ENCODE measurements at places on chromosomes 1 and 21.

DNA sequence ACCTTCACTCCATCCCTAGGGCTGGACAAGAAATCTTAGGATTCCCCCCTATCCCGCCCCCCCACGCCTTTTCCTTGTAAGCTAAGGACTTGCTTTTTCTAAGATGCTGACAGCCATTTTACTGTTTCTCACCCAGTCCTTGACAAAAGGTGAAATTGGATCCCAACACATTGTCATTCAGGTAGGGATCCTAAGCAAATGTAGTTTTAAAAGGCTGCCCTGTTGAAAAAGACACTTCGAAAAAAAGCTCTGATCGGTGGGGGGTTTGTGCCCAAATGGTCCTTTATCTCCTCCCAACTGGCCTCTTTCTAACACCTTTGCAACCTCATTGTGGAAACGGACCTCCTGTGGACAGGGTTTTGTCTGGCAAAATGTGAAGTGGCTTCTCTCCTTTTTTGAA lies 2.9 kb downstream of the CACHD1 start:
- no peak for DNase-seq

DNA sequence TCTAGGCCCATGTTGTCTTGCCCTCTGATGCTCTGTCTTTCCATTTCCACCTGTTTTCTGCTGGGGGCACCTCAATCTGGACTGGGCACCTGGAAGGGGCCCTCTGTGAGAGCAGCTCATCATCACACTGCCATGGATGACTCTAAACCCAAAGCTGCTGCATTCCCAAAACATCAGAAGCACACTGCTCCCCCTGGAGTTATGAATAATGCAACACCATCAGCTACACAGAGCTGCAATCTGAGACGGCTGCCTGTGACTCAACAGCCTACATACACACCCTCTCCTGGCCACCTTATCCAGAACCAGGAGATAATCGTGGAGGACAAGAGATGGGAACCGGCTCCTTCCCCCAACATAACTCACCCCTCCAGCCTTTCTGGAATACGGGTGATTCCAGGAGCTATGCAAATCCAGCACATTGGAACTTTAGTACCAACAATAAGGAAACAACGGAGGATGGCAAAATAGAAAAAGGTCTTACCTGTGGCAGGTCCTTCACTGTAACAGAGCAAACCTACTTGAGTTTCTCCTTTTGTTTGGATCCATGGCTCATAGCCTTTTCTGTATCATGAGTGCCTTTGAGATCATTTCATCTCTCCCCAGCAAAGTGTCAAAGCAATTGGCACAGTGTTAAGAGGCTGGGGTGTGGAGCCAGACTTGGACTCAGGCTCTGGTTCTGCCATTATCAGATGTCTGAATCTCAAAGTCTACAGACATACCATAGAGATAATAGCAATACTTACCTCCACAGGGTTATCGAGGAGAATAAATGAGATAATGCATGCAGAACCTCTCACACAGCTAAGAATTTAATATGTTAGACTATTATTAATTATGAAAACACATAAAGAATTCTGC lies 29.3 kb downstream of the AK2 start:
- no peak for DNase-seq

DNA sequence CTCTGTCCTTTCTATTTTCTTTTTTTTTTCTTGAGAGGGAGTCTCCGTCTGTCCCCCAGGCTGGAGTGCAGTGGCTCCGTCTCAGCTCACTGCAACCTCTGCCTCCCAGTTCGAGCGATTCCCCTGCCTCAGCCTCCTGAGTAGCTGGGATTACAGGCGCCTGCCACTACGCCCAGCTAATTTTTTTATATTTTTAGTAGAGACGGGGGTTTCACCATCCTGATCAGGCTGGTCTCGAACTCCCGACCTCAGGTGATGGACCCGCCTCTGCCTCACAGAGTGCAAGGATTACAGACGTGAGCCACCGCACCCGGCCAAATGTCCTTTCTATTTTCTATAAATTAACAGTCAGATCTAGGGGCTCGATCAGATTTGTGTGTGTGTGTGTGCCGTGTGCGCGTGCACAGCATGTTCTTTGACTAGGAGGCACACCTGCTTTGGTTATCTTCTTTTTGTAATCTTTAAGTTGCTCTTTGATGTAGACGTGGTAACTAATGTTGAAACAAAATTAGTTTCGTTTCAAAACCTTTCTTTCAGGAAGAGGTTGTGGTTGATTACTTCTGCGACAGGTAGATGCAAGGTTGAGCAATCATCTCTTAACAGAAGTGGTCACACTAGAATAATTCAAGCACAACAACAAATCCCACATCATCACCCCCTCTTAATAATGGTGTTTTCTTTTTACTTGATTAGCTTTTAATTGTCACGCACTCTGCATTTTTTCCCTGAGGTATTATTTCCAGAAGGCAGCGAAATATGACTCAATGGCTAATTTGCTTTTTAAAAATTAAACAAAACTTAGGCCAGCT lies 779 bp upstream of the DEGS1 start:
- DNase-seq: peak; percentile 38

GRCh38 chr1:200351425-200351824 lies 58.4 kb downstream of the ZNF281 start:
- DNase-seq: no peak

GRCh38 chr1:224057461-224058199 lies 56.3 kb upstream of the FBXO28 start:
- DNase-seq: no peak

DNA sequence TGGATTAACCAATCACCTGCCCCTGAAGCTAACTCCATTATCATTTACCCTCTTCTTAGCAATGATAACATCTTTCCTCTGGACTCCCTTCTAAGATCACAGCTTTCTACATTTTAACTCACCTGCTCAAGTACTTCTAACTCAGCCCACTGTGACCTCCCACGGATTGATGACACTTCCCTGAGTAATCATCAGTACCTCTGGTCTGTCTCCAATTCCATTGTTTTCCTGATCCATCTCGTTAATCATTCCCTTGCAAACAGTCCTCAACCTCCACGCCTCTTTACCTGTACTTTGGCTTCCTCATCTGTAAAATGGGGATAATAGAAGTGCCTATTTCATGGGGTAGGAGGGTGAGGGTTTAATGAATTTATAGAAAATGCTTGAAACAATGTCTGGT lies 195.3 kb upstream of the APP start:
- no peak for DNase-seq

DNA sequence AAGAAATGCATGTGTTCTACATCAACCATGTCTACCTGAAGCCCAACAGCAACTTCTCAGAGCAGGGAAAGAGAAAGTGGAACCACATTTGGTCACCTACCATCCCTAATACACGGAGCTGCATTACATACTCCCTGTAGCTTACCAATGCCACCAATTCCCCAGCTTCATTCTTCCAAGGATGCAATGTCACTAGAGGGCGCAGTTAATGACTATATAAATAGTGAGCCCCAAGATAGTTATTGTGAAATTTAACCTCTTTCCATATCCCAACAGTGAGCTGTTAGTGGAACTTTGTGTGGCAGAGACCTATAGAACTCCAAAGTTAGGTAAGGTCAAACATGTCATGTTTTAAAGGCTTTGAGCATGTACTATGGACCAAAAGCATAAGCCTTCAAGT lies 618.3 kb downstream of the SMYD3 start:
- DNase-seq: no peak

GRCh38 chr21:46322351-46323226 lies 1.1 kb downstream of the C21orf58 start:
- DNase-seq: no peak

GRCh38 chr1:150162862-150163706 lies 13.4 kb downstream of the PLEKHO1 start:
- no peak for DNase-seq

DNA sequence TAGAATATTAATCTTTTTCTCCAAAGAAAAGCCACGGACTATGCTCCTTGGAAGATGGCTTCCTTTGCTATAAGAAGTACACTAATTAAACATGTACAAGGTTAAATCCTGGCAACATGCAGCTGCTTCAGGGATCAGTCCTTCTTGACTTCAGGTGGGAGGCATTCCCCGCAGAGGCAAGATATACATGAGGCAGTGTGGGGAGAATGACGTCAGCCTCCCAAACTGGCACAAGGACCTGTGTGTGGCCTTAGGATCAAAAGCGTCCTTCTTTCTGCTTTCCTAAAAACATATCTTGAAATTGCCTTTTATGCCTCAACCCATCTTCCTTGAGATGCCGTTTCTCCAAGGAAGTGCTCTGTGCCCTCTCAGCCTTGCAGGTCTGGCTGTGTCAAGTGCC lies 90.3 kb downstream of the WLS start:
- no peak for DNase-seq

GRCh38 chr1:119968068-119968492 lies 71.8 kb upstream of the ADAM30 start:
- peak; percentile 81 for DNase-seq

DNA sequence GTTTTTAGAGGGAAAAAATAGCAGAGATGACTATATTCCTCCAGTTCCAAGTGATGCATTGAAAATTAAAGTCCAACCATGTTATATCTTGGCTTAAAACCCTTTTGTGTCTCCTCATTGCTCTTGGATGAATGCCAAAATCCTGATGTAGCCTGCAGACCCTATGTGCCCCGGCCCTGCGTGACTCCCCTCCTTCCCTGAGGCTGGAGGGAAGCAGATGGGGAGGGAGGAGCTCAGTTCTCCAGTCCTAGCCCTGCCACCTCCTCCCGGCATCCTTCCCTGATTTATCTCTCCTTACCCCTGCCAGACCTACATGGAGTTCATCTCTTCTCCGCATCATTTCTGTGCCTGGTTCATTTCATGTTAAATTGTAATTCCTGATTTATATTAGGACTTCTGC lies 397.4 kb downstream of the PTPRU start:
- no peak for DNase-seq

- no peak for DNase-seq
Observed at GRCh38 chr1:119731741-119732430, 20.2 kb downstream of the PHGDH start.

- DNase-seq: no peak
Observed at GRCh38 chr1:245953876-245954660, 553.0 kb downstream of the SMYD3 start.

- DNase-seq: no peak
Observed at GRCh38 chr1:110267260-110267659, 57.1 kb downstream of the KCNC4 start.

GRCh38 chr1:1768249-1768992 lies 9.8 kb downstream of the NADK start:
- no peak for DNase-seq

- DNase-seq: no peak
Observed at GRCh38 chr1:19055701-19056100, 99.2 kb upstream of the IFFO2 start.

Data from activated CD8-positive, alpha-beta memory T cell treated with anti-CD3 and anti-CD28 coated beads, Interleukin-2, amount 50 U/mL, for 4 hours (primary cell).